GM12891 (cell line): ENCODE measurements at places on chromosomes 16 and 17.

- DNase-seq = no peak
These were observed 1.8 kb upstream of the CSNK1D start for GRCh38 chr17:82275326-82275725.

DNA sequence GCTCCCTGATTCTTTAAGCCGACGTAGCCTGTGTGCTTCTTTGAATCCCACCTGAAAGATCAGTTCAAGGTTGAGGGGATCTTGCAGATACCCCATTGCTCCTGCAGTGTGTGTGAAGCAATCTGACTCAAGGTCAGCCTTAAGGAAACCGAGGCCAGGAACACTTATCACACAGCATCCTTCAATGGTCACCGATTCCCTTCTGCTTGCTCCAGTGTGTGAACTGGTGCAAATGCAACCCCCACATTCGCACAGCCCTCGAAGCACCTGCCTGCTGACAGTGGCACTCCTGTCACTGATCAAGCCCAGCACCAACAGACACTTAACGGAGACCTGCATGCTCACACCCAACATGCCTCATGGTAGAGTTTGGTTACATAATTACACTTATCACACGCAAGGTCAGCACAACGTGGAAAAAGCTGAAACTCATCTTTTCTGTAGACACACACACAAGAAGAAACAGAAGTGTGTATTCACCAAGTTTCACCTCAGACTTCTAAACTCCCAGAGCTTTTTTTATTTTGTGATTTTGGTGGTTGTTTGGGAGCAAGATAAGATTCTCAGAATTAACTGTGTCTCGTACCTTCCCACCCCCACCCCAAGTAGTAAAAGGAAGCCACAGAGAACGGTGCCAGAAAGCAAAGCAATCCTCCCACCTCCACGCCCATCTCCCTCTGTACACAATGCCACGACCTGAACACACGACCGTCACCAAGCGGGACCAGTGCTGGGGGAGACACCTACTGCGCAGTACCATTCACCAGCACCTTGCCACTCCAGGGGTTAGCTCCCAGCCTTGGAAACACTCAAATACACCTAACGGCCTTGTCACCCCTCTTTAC, 37.2 kb downstream of the LITAFD start:
- no peak for DNase-seq

DNA sequence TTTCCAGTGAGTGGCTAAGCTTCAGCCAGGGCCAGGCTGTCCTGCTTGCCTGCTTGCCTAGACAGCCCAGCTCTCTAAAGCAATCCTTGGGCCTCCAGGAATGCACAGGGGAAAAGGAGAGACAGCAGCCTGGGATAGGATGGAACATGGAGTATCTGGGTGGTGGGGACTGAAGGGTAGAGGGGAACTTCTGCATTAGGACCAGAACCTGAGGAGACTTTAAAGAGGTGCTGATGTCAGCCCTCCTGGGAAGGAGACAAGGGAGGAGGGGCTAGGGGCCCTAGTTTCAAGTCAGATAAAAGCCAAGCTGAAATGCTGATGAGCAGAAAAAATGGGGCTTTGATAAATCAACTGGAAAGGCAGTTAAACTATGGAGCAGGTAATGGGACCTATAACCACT, 1.8 kb downstream of the HOXB7 start:
- DNase-seq = no peak

DNA sequence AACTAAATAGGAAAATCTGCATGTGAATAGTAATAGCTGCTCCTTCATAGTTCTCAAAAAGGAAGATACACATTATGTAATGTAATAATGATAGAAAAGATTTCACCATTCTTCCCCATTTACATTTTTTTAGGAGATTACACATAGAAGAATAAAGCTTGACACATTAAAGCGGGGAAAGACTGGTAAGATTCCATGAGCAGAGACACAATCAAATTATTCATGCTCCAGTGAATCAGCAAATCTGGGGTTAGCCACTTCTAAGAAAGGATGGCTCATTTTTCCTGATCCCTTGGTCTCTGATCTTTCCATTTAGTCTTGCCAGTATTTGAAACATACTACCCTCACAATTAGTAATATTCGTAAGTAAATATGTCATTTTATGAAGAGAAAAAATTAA, 81.9 kb downstream of the CA4 start:
- DNase-seq = no peak

GRCh38 chr17:77208217-77208808, 67.5 kb downstream of the SEC14L1 start:
- no peak for DNase-seq

DNA sequence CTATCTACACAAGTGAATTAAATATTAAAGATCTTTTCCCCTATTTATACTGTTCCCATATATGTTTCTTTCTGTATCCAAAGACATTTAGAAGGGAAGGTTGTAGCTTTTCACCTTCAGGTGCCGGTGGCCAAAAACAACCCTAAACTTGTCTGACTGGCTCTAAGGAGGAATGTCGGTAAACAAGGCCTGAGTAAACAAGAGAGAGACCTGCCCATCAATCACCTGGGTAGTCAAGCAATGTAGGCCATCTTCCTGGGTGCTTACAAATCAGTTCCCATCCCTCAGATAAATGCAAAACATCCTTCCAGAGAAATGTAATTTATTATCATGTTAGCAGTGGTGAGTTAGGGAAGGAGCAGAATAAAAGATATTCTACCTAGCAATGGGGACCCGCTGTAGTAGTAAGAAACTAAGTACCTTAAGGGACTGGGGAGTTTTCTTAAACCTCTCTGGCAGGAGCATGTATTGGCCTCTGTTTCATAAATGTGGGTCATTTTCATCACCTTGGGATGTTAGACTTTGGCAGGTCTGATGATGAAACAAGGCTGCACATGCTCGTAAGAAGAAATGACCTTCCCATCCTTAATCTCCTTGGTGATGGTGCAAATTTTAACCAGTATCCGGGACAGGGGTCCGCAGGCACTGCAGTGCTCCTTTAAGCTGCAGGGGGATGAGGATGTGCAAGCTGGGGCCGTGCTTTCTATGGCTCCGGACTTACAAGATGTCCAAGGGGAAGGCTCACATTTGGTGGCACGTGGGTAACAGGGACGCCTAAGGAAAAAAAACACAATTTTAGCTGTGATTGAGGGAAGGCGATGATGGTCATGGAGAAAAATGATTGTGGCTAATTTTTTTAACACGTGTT, 8.4 kb downstream of the KRT39 start:
- DNase-seq = no peak

DNA sequence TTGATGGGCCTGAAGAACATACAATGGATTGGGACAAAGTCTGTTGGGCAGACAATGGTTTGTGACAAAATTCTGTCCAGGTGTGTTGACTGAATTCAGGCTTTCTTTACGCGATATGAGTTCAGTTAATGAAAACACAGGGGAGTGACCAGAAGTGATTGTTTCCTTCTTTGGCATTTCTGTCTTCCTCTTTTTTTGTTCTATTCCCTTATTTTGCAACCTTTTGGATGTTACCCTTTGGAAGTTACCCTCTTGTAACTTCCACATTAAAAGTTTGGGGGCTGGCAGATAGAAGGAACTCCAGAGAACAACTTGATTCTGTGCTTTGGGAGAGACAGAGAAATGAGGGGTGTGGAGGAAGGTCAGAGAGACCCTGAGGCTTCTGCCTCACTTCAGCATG, 126.7 kb downstream of the PITPNC1 start:
- no peak for DNase-seq

- DNase-seq = no peak
These were observed 420.4 kb downstream of the GRIN2A start for GRCh38 chr16:9761870-9762269.

DNA sequence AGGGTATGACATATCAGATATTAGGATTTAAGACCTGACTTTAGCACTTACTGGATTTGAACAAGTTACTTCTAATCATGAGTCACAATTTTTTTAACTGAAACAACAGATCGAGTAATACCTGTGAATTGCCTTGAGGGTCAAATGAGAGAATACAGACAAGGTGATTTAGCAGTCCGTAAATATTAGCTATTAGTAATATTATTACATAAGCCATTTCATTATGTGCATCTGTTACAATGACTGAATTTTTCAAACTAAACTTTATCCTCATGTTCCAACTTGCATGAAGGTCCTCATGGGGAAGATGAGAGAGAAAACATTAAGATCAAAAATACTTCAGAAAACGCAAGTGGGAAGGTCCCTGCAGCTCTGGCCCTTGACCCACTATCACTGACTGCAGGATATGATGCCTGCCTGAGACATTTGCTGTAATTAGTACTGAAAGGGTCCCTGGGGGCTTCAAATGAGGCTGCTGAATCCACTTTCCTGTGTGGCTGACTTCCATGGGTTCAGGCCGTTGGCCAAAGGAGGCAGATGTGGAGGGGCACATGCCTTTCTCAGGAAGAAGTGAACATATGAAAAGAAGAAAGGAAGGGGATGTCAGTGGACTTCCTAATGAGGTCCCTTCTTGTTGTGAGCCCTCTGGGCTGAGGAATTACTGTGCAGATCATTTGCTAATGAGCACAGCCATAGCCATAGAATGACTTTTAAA, 441.7 kb downstream of the CDH11 start:
- no peak for DNase-seq

GRCh38 chr17:337453-337852, 15.2 kb downstream of the RPH3AL start:
- DNase-seq = no peak

DNA sequence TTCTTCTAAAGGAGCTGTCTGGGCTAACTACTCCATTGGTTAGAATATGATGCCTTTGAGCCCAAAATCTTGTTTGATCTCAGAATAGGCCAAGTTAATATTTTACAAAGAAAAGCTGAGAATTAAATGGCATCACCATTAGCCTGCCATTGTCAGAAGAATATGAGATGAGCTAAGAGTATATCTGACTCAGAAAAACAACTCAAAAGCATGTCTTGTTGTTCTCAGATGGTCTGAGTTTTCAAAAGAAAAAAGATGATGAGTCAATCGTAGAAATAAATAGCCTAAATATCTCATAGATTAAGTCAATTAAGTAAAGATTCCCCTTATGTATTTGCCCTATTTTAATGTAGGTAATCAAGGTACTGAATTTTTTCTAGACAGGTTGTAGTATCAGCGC, 197.1 kb upstream of the TBX2 start:
- no peak for DNase-seq

DNA sequence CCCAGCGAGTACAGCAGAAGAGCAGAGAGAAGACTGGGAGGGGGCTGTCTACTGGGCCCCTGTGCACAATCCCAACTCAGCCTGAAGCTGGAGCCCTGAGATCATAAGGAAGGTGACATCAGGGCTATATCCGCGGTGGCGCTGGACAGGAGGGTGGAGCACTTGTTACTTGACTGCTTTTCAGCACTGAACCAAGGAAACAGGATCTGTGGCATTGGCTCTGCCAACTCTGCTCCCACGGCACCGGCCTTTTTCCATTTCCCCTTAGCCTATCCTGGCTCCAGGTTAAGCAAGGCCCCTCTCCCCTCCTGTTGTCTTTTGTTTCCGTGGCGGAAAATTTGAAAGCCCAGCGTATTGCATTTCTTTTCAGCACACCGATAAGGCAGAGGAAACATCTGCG, 125.0 kb upstream of the IRX3 start:
- DNase-seq = no peak

DNA sequence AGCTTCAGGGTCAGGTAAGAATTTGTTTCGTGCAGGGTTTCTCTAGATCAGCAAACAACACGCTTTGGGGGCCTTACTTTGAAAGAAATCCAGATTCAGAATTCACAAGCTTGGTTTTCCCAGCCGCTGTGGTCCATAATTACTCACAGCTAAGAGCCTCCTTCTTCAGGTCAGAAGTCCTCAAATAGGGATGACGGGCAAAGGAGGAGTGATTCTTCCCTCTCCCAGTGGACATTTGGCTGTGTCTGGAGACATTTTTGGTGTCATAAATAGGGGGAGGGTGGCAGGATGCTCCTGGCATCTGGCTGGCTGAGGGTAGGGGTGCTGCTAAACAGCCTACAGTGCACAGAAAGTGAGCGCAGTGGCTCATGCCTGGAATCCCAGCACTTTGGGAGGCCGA, 48.6 kb upstream of the USP7 start:
- DNase-seq = no peak

DNA sequence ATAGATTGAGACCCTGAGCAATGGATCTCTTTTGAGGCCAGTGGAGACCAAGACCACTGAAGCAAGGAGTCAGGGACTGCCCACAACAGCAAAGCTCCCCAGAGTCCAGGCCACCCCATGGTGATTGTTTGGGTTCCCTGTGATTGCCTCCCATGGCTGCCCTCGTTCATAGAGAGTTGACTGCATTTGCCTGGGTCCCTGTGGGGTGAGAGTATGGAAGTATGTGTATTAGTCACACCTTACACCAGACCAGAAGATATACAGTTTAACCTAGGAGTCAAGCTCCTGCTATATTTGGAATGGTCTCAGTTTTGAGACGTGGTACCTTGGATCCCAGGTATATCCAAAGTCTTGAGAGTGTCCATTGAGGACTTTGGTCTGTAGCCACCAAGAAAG, 20.2 kb downstream of the HLF start:
- no peak for DNase-seq

DNA sequence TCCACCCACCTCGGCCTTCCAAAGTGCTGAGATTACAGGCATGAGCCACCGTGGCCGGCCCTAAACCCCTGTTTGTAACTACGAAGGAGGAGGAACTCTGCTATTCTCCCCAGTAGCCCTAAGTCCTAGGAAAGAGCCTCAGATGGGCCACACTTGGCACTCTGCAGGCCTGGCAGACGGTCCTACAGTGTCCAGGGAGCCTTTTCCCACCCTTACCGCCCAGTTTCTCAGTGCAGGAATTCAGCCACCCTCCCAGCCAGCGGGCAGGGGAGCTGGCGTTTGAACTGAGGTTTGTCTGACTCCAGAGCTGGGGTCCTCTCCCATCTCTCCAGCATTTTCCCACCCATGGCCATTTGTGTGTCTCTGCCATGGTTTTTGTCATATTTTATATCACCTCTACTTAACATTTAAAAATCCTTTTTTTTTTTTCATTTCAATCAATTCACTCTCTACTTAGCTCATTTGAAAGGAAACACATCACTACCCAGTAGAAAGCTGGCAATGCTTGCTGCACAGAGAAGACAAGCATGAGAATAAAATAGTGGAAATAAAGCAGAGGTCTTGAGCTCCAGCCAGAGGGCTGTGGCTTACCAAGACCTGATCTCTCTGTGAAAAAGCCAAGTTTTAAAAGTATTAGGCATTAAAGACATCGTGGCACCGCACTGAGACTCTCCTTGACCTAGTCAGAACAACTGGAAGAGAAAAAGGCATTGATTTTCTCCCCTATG, 34.9 kb downstream of the BCO1 start:
- no peak for DNase-seq

GRCh38 chr17:4533523-4534504, 21.4 kb downstream of the MYBBP1A start:
- no peak for DNase-seq

- DNase-seq = no peak
These were observed 1904.9 kb downstream of the TP53TG3F start for GRCh38 chr16:35364263-35364662.

GRCh38 chr16:51553910-51554309, 402.8 kb upstream of the SALL1 start:
- no peak for DNase-seq

GRCh38 chr16:88013091-88013609, 61.9 kb downstream of the BANP start:
- no peak for DNase-seq

DNA sequence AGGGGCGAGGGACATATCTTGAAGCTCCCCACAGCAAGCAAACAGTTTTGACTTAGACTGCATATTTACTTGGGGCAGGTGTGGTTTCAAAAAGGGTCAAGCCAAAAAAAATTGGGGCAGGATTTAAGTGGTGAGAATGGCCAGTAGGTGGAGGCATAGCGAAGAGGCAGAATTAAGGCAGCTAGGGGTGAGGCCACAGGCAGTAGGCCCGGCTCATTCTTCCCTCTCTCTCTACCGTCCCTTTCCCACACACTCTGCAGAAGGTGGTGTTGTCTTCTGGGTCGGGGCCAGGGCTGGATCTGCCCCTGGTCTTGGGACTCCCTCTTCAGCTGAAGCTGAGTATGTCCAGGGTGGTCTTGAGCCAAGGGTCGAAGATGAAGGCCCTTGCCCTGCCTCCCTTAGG, 2.6 kb downstream of the SHBG start:
- DNase-seq = no peak
